ENCODE measurements at places on chromosomes 7 and 10.
A peak's percentile ranks its signal among the peaks of the same experiment; 100 is the strongest.

DNA sequence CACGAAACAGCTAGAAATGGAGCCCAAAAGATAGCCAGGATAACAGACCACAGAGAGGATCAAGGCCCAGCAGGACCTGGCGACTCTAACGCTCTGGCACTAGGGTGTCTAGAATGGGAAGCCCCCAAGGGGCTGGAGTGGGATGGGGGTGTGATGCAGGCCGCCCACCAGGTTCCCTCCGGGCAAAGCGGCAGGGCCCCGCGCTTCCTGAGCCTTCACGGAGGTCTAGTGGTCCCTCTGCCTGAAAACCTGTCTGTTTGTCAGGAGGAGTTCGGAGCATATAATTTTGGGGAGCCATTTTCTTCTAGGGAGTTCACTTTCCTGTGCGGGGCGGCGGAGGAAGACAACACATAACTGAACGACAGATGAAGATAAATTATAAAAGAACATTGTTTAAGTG lies 48.2 kb upstream of the FXYD4 start:
- DNase-seq, result no peak

- DNase-seq, result no peak
Measured at GRCh38 chr7:31082447-31082846, 30.3 kb downstream of the ADCYAP1R1 start.

DNA sequence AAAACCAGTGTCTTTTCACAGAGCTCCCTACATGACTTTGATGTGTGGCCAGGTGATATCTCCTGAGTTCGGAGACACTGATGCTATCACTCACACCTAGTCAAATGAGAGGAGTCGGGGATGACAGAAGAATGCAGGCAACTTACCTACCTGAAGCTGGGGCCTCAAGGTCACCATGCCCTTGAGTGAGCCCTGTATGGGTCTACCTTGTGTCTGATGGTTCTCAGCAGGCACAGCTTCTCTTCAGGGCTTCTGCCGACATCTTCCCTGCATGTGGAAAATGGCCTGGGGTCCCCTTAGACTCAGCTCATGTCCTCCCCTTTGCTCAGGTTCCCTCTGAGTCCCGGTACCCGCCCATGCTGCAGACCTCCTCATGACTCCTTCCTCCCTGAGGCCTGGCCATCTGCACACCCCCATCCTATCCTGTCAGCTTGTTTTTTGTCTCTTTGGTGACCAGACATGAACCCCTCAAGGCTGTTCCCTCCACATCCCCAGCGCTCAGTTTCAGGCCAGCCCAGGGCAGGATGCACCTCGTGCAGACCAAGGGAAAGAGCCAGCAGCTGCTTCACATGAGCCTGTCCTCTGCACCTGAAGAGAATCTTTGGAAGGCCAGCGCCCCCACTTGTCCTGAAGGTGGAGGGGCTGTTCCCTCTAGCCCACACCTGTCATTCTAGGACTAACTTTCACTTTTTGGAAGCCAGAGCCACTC lies 74.6 kb upstream of the GDF10 start:
- DNase-seq, result no peak

GRCh38 chr10:89815049-89815853 lies 113.9 kb downstream of the KIF20B start:
- no peak for DNase-seq

- no peak for DNase-seq
Measured at GRCh38 chr7:46229409-46229808, 308.3 kb upstream of the IGFBP3 start.

- no peak for DNase-seq
Measured at GRCh38 chr10:129397198-129397974, 69.7 kb upstream of the MGMT start.

DNA sequence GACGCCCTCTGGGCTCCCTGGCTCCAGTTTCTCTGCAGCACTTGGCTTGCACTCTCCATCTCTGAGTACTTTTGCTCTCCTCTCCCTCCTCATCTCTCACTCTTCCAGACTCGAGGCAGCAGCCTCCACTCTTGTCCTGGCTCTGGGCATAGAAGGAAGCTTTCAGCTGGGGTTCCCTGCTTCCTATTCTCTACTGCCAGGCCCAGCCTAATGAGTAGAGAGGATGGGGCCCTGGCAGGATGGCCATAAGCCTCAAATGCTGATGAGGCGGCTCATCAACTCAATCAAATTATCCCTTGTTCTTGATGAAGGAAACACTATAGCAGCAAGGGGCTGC lies 55.8 kb downstream of the NEURL1 start:
- no peak for DNase-seq

DNA sequence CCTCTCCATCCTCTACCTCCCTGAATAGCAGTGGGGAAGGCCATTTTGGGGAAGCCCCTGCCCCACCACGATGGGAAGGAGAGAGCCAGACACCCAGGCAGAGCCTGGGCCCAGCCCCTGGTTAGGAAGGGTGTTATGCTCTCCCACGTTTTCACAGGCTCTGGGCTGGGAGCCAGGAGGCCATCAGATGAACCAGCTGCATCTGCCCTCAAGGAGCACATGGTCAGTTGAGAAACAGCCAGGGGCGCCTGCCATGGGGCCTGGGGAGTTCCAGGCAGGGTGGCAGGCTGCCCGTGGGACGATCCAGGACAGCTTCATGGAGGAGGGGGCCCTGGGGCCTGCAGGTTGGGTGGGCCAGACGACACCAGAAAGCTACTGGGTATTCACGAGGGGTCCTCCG lies 47.5 kb downstream of the CAMK2B start:
- peak; percentile 79 for DNase-seq
